ENCODE measurements at places on chromosomes 5 and 9.

DNA sequence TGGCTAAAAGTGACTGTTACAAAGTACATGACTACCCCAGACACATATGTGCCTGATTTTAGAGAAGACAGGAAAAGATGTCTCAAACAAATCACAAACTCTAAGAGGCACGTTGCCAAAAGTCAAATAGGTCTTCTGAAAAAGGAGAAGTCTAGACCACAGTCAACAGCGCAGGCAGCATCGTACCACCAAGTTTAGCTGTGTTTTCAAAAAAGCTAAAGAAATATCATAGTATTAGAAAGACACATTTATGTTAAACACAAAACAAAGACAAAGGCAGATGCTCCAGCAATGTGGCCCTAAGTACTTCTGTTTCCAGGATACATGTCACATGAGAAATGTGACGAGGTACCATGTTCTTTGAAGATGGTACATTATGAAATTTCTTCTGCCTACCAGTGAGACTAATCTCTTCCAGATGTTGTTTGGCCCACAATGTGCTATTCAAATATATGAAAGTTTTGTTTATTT, 43.5 kb downstream of the LPAR1 start:
- no peak for DNase-seq

DNA sequence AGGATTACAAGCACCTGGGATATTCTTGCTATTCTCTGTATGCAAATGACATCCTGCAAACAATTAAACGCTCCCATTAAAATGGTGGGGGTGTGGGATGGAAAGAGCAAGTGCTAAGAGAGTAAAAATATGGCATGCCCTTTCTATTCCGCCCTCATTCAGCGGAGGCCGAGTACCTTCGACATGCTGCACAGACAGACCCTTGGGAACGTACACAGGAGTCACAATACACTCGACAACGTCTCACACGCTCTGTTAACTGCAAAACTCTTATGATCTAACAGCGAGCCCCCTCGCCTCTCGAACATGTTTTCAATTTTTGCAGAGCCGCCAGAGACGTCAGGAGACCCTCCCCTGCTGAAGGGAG, 322.2 kb downstream of the CEMIP2 start:
- DNase-seq, result no peak

GRCh38 chr5:58248221-58248620, 211.7 kb downstream of the PLK2 start:
- no peak for DNase-seq

- no peak for DNase-seq
Observed at GRCh38 chr9:12933957-12934356, 159.1 kb downstream of the LURAP1L start.

GRCh38 chr5:82335806-82336205, 57.7 kb upstream of the RPS23 start:
- DNase-seq, result no peak

DNA sequence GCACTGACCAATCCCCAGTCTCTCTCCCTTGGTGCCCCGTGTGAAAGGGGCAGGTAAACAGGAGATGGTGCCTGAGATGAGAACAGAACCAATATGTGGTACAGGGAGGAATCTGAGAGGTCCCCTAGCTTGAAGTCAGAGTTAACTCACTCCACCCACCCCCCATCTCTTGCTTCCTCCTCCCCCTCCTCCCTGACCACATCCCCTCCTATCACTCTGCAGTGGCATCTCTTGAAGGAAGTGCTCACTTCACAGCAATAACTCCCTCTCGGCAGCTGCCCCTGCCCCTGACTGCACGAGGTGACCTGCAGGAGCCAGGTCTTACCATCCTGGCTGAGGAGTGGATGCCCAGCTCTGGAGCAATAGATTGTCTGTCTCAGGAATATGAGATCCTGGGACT, 224.0 kb downstream of the GAS1 start:
- DNase-seq, result no peak

DNA sequence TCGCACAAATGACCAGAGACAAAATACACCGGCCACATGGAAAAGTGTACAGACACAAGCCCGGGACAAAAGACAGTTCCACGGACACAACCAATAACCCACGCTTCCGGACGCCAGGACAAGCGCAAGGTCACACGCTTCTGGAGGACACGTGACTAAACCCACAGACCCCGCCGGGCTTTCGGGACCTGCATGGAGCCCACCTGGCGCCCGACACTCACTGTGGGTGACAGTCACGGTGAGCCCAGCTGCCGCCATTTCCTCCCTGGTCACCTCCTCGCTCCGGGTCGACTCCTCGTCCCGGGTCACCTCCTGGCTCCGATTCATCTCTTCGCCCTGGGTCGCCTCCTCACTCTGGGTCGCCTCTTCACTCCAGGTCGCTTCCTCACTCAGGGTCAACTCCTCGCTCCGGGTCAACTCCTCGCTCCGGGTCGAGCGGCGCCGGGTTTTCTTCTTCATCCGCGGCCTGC, 470 bp downstream of the BAG1 start:
- no peak for DNase-seq

GRCh38 chr5:172544371-172545095, 90.2 kb upstream of the SH3PXD2B start:
- DNase-seq, result no peak

- no peak for DNase-seq
Observed at GRCh38 chr9:27659571-27659970, 86.3 kb upstream of the C9orf72 start.
